Epithelial cell of proximal tubule (primary cell): ENCODE measurements at places on chromosomes 7 and 10. TPM values are rescaled to one million over a fixed set of nuclear protein-coding genes. Genes with fewer than 3 reads are reported as not detected.

Gene TMEM176A
- 12.4 TPM in 1 of 2 replicates, not detected in the other for total RNA-seq

Gene KIAA1217
- 18.7 and 20.2 TPM in 2 replicates for total RNA-seq

Gene SFRP5
- total RNA-seq, result not detected in 2 replicates

Gene AZGP1
- not detected in 2 replicates for total RNA-seq

Gene PRXL2A
- total RNA-seq, result 50.5 and 52.0 TPM in 2 replicates

Gene MUC12
- 1.7 TPM in 1 of 2 replicates, not detected in the other for total RNA-seq

Gene GNAT3
- not detected in 2 replicates for total RNA-seq

Gene DBNL
- total RNA-seq, result 97.7 and 151 TPM in 2 replicates

Gene SOSTDC1
- 0.29 TPM in 1 of 2 replicates, not detected in the other for total RNA-seq

Gene FAM180A
- not detected in 2 replicates for total RNA-seq

Gene TMEM60
- total RNA-seq, result 16.2 and 17.5 TPM in 2 replicates

Gene SPDYE5
- not detected in 2 replicates for total RNA-seq

Gene CACNA2D1
- 3.5 and 6.1 TPM in 2 replicates for total RNA-seq

Gene CALCR
- not detected in 2 replicates for total RNA-seq

Gene GRM3
- not detected in 2 replicates for total RNA-seq

Gene CFAP43
- total RNA-seq, result 0.14 and 0.46 TPM in 2 replicates

Gene VPS26A
- total RNA-seq, result 23.6 and 25.0 TPM in 2 replicates

Gene BEND7
- total RNA-seq, result 25.9 and 41.4 TPM in 2 replicates

Gene RBP3
- not detected in 2 replicates for total RNA-seq

Gene PAPOLB
- 0.07 TPM in 1 of 2 replicates, not detected in the other for total RNA-seq

Gene NAT16
- total RNA-seq, result 0.12 TPM in 1 of 2 replicates, not detected in the other

Gene PCGF5
- 27.4 and 29.5 TPM in 2 replicates for total RNA-seq

Gene GIMAP4
- total RNA-seq, result not detected in 2 replicates

Gene SPDYE3
- total RNA-seq, result not detected in 2 replicates

Gene HTR7
- total RNA-seq, result 0.06 and 1.2 TPM in 2 replicates

Gene EGFR
- 40.2 and 48.1 TPM in 2 replicates for total RNA-seq

Gene PIP
- total RNA-seq, result not detected in 2 replicates

Gene METTL27
- total RNA-seq, result 8.4 and 13.7 TPM in 2 replicates

Gene SKIDA1
- total RNA-seq, result 0.52 and 1.4 TPM in 2 replicates

Gene FAM241B
- total RNA-seq, result 4.2 and 6.7 TPM in 2 replicates

Gene SEMA4G
- total RNA-seq, result 1.2 and 7.9 TPM in 2 replicates

Gene PLXNA4
- not detected in 2 replicates for total RNA-seq

Gene ADGRA1
- total RNA-seq, result not detected in 2 replicates

Gene TMEM270
- total RNA-seq, result not detected in 2 replicates

Gene CNTNAP2
- 2.7 and 9.2 TPM in 2 replicates for total RNA-seq

Gene ABCC2
- 0.17 and 1.2 TPM in 2 replicates for total RNA-seq

Gene SLC35G1
- total RNA-seq, result 4.7 and 6.0 TPM in 2 replicates

Gene CHRM2
- 0.06 TPM in 1 of 2 replicates, not detected in the other for total RNA-seq

Gene CYP2C8
- 0.07 TPM in 1 of 2 replicates, not detected in the other for total RNA-seq

Gene SYT15
- 0.14 TPM in 1 of 2 replicates, not detected in the other for total RNA-seq

Gene OR2A12
- total RNA-seq, result not detected in 2 replicates

Gene CDK13
- 36.0 and 41.1 TPM in 2 replicates for total RNA-seq

Gene ASB15
- not detected in 2 replicates for total RNA-seq

Gene PRKAG2
- 20.8 and 39.1 TPM in 2 replicates for total RNA-seq

Gene PHKG1
- total RNA-seq, result 0.22 TPM in 1 of 2 replicates, not detected in the other

Gene CDHR3
- total RNA-seq, result 0.17 and 0.80 TPM in 2 replicates

Gene ZNF239
- total RNA-seq, result 4.4 and 8.5 TPM in 2 replicates

Gene CRPPA
- 0.52 and 1.8 TPM in 2 replicates for total RNA-seq

Gene AUTS2
- 7.3 and 10.0 TPM in 2 replicates for total RNA-seq

Gene IL2RA
- total RNA-seq, result not detected in 2 replicates
